ENCODE measurements at places on chromosomes 13 and 19. TPM values are rescaled to one million over a fixed set of nuclear protein-coding genes. Genes with fewer than 3 reads are reported as not detected.

DNA sequence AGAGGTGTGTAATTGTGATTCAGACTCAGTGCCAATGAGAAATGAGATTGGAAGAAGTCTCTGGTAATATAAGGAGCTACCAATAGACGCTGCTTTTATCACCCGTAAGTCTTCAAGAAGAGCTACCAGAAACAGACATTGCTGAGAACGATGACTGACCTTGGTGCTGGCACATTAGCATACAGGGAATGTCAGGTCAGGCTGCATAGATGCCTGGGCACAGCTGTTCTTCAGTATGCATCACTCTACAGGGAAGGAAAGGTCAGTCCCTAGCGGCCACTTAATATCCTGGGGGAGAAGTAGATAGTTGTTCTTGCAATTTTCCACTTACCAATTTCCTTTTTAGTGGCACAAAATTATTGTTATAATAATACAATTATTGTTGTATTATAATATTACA lies 380.4 kb downstream of the PCDH9 start:
- DNase-seq, result no peak

DNA sequence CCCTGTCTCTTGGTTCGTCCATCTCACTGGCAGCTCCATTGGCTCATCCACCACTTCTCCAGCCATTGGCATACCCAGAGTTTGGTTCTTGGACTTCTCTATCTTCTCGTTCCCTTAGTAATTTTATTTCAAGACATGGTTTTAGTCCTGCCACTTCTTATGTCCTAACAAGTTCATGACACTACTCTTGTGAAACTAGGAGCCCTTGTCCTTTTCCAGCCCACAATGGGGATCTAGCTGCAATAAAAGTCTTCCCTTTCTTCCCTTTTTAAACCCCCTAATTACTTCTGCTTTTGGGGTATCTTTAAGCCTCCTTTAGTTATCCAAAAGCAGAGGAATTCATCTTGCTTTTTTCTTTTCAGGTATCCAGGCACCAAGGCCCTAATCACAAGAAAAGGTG lies 2.9 kb upstream of the RCBTB2 start:
- no peak for DNase-seq

- no peak for DNase-seq
Observed at GRCh38 chr13:101868585-101869469, 416.4 kb downstream of the ITGBL1 start.

- no peak for DNase-seq
Observed at GRCh38 chr19:39377373-39378362, 13.2 kb downstream of the PAF1 start.

DNA sequence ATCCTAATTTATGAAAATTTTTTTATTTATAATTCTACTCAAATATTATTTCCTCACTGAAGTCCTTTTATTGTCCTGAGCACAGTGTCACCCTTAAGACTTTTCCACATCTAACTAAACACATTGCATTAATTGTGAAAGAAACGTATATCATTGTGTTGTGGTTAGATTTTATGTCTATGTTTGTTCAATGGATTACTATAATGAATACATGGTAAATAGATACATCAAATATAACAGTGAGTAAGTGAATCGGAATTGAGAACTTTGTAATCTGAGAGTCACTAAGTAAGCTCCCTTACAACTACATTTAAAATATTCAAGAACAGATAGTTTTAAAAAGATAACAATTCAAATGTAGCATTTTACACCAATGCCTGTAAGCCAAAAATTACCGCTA lies 417.6 kb upstream of the PCDH20 start:
- DNase-seq, result no peak

DNA sequence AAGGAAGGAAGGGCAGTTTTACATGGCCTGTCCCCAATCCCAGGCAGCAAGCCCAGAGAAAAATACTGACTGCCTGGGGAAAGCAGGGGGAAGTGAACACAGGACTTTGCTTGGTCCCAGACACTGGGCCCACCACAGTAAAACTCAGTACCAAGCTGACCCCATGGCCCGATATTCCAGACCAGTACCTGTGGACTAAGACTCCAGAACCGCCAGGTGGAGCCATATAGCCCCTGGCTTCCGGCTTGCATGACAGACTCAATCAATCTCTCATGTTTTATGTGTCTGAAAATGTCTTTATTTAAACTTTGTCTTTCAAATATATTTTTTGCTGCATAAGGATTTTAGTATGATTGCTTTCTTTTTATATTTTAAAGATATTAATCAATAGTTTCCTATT lies 767.9 kb upstream of the SLITRK6 start:
- no peak for DNase-seq

- DNase-seq, result no peak
Observed at GRCh38 chr19:55304279-55304978, 20.6 kb downstream of the BRSK1 start.

DNA sequence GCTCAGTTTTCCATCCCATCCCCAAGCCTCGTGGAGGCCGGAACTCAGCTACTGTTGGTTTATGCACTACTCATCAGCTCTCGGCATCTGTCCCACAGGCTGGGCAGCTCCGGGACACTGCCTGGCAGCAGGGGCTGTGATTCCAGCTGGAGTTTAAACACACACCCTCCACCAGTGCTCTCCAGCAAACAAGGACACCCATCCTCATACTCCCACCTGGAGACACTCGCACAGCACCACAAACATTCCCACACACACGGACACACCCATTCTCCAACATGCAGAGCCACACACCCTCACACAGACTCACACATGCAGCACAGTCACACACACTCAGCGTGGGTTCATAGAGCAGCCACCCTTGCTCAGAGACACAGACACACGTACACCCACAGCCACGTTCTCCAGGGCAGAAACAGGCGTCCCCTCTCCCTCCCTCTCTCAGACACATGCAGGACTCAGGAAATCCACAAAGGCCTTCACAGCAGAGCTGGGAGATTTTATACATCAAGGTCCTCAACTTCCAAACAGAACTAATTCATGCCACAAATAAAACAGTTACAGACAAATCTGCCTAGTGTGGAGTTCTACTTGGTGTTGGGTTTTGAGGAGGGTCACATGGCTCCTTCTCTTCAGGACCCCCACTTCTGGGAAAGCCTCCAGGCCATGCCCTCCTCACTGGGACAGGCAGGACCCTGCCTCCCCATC lies 785.4 kb downstream of the UQCRFS1 start:
- DNase-seq, result no peak

GRCh38 chr19:48196321-48196763 lies 25.9 kb downstream of the ZSWIM9 start:
- no peak for DNase-seq

- DNase-seq, result no peak
Observed at GRCh38 chr13:52428295-52428694, 22.1 kb downstream of the VPS36 start.

GRCh38 chr19:41555748-41556147 lies 20.2 kb upstream of the CEACAM21 start:
- DNase-seq, result no peak

DNA sequence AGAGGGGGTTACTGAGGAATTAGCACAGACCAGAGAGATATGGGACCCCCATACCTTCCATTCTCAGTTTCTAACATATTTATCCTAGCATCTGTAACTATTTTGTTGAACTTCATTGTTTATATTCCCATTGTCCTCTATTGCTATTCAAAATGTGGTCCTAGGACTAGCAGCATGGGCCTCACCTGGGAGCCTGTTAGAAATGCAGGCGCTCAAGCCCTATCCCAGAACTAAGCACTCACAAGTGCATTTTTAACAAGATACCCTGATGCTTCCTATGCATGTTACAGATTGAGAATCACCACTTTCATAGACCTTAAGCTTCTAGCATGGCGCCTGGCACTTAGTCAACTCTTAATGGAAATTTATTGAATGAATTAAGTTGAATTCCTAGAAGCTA lies 58.3 kb upstream of the TDRD3 start:
- no peak for DNase-seq

DNA sequence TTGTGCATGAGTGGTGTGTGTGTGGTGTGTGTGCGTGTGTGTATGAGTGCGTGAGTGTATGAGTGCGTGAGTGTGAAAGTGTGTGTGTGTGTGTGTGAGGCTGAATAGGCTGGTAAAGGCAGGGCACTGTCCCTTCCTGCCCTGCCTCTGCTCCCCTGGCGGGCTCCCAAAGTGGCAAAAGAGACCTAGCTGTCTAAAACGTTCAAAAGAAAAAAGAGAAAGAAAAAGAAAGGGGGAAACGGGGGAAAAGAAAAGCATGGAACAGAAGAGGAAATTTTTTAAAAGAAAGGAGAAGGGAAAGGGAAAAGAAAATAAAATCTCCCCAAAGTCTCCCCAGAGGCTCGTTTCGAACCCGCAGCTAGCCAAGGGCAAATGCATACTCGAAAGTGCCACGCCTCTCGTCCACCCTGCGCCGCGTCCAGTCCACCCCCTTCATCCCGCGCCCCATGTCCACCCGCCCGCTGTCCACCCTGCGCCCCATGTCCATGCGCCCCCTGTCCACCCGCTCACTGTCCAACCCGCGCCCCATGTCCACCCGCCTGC lies 37.0 kb upstream of the FLT1 start:
- DNase-seq, result no peak

- DNase-seq, result no peak
Observed at GRCh38 chr19:50204811-50205675, 1.6 kb downstream of the MYH14 start.

- no peak for DNase-seq
Observed at GRCh38 chr13:35086667-35087066, 144.6 kb downstream of the NBEA start.

GRCh38 chr19:14450168-14450874 lies 17.2 kb downstream of the PKN1 start:
- no peak for DNase-seq

GRCh38 chr13:48838193-48838973 lies 137.3 kb upstream of the FNDC3A start:
- no peak for DNase-seq

OR7C1 gene
- polyA plus RNA-seq, result 0.08 TPM

OR7D2 gene
- polyA plus RNA-seq, result 0.10 TPM

NLRP11 gene
- 0.13 TPM for polyA plus RNA-seq

PDE4C gene
- 0.33 TPM for polyA plus RNA-seq

ZSCAN4 gene
- 0.06 TPM for polyA plus RNA-seq

ZNF98 gene
- polyA plus RNA-seq, result 3.8 TPM

CYP4F3 gene
- polyA plus RNA-seq, result 0.51 TPM

CASP14 gene
- not detected for polyA plus RNA-seq

AZU1 gene
- polyA plus RNA-seq, result 1.1 TPM

CERS1 gene
- polyA plus RNA-seq, result 5.1 TPM

COL5A3 gene
- 0.46 TPM for polyA plus RNA-seq

Measured in right renal cortex interstitium (tissue), 3 donors.